ENCODE measurements at places on chromosomes 2 and 18.

GRCh38 chr2:224946895-224947294 is 95.4 kb downstream of the DOCK10 start:
- DNase-seq: no peak

DNA sequence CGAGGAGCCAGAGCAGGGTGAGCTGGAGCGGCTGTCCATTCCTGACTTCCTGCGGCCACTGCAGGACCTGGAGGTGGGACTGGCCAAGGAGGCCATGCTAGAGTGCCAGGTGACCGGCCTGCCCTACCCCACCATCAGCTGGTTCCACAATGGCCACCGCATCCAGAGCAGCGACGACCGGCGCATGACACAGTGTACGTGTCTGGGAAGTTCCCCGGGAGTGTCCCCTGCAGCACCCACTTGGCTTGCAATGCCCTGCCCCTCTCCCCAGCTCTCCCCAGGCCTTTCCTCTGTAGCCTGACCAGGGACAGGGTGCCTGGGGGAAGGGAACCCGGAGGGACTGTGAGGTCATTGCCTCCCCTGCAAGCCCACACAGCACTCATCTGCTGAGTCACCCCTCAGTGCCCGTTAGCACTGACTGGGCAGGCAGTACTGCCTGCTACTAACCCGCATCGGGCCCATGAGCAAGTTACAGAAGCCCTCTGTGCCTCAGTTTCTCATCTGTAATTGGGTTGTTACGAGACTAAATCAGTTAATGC is 29.4 kb upstream of the GMPPA start:
- DNase-seq: peak; percentile 52

- DNase-seq: no peak
Observed at GRCh38 chr2:32652555-32653209, 24.8 kb downstream of the TTC27 start.

GRCh38 chr18:72895548-72895947 is 27.8 kb upstream of the NETO1 start:
- no peak for DNase-seq

GRCh38 chr2:213187833-213188532 is 36.6 kb upstream of the IKZF2 start:
- peak; percentile 8 for DNase-seq
